NCI-H1092 (cell line): ENCODE measurements at places on chromosomes 2 and 18.
A peak's percentile ranks its signal among the peaks of the same experiment; 100 is the strongest.

DNA sequence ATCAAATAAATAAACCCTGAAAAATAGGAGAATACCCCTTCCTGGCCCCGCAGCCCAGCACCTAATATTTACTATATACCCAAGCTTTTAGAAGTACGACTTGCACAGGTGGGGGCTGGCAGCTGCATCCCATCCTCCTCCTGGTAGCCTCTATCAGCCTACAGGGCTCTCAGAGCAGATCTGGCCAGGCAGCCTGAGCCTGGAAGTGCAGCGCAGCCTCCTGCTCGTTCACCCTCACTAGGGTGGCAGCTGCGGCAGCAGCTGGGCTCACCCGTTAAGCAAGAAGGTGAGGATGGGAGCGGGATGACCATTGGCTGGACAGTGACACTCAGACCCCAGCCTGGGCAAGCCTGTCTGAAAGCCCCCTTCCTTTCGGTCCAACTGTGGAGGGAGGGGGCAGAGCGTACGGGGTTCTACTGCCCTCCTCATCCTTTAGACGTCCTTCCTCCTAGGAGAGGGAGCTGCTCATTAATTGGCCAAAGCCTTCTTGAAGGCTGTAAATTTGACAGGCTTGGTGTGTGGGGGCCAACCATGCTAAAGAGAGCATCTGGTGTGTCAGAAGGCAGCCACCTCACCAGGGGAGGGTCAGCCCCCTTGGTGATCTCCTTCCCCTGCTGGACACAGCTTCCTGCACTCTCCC, 23.3 kb downstream of the MPHOSPH10 start:
- no peak for DNase-seq

DNA sequence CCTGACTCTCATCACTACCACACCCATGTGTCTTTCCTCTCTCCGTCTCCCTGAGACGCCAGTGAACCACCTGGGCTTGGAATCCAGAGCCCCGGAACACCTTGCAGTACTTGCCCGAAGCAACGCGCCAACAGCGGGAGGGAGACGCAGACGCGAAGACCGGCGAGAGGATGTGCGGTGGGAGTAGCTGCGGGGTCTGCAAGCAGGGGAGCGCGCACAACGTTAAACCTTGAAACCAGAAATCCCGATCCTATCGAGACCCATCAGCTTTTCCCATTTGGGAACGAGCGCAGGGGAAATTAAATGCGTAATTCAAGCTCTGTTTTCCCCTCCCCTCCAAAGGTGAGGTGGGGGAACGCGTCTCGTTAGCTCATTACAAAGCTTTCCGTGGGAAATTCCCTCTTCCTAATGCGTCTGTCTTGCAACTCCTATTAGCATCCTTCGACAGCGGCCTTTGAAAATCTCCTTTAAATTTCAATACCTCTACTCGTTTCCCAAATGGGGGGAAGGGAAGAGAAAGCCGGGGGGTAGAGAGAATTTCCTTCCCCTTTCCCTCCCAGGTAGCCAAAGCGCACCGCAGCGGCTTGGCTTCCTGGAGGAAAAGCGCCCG, 421 bp upstream of the CNTNAP5 start:
- no peak for DNase-seq

- no peak for DNase-seq
Observed at GRCh38 chr2:164981217-164981990, 26.1 kb upstream of the SLC38A11 start.

DNA sequence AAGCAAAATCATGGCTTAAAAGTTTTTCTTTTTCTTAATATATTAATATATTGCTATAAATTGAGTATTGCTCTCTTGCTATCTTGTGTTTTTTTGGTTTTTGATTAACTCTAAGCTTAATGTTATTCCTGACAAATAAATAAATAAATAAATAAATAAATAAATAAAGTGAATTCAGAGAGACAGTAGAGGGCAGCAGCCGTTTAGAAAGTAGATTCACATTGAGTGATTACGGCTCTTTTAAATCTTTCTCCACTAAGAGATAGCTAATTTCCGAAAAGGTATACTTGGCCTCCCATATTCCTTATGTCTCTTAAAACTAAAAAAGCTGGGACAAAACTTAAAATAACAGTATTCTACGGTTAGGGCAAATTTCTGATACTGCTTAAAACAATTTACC, 34.3 kb downstream of the MSH2 start:
- no peak for DNase-seq

GRCh38 chr2:232456296-232457120, 555 bp downstream of the ALPI start:
- DNase-seq: no peak

GRCh38 chr2:181240844-181241243, 216.3 kb upstream of the ITGA4 start:
- DNase-seq: no peak

- DNase-seq: no peak
Observed at GRCh38 chr2:144592500-144593256, 72.8 kb upstream of the ZEB2 start.

- DNase-seq: peak; percentile 25
Observed at GRCh38 chr18:74856928-74857327, 259.3 kb downstream of the ZNF407 start.

DNA sequence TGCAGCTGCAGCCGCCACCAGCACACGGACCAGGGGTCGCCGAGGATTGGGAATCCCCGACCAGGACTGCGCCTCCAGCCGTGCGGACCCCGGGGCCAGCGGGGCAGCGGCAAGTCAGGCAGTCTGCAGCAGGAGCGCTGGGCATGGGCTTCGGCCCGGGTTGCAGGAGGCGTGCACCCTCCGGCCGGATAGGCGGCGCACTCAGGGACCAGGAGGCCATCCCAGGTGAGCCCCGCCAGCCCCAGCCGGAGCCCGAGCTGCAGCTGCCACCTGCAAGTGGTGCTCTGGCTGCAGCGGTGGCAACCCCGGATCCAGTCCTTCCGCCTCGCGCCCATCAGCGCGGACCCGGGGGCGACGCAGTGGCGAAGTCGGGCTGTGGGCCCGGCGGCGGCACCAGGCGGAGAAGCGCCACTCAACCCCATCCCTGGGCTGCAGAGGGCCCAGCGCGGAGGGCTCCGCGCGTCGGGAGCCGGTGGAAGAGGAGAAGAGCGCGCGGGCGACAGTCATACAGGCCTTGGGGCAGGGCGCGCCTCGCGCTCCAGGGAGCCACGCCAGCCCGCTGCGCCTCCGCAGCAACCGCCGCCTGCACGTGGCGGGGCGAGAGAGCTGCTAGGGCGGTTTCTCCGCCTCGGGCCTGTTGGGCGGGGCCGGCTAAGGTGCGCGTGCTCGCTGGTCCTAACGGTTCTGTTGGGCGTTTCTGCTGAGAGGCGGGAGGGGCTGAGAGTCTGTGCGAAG, 73.8 kb downstream of the RPIA start:
- DNase-seq: peak; percentile 52

DNA sequence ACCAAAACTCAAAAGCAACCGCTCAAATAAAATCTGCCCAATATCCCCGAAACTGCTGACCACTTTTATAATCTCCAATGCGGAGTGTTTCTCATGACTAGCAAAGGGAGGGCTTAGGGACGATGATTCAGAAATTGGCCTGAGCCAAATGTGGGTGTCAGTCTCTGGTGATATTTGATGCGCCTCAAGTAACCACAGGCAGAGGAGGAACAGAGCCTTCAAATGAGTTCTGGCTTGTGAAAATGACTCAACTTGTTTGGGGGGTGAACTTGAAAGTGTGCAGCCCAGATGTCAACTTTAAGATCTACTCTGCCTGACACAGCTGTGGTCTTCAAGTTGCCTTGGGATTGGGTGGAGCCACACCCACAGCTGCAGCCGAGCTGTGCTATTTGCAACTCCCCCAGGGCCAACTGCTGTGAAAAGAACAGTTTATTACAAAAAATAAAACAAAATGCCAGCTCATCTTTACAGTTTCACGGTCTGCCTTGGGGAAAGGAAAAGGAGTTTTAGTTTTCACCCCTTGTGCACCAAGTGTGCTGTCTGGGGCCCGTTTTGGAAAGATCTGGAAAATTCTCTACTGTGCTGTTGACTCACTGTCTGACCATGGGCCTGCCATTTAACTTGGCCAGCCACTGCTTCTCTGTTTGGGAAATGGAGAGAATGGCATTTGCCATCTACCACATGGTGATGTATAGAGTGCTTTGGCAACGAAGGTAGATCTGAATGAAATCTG, 222.1 kb downstream of the MTX2 start:
- no peak for DNase-seq

DNA sequence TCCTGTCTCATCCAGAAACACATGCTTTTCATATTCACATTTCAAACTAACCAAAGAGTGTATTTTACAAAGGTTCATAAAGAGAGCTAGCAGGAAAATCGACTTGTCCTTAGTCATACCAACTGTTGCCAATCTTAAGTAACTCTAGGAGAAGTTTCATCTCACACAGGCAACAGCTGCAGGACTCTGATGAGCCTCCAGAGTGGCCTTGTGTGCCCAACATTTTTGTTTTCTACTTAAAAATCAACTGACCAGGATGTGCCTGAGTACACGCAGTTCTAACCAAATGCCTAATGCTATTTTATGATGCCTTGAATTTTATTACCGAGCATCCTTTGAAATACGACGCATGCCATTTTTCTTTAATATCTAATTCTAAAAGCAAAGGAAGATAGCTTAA, 595.9 kb upstream of the LRRTM4 start:
- no peak for DNase-seq

DNA sequence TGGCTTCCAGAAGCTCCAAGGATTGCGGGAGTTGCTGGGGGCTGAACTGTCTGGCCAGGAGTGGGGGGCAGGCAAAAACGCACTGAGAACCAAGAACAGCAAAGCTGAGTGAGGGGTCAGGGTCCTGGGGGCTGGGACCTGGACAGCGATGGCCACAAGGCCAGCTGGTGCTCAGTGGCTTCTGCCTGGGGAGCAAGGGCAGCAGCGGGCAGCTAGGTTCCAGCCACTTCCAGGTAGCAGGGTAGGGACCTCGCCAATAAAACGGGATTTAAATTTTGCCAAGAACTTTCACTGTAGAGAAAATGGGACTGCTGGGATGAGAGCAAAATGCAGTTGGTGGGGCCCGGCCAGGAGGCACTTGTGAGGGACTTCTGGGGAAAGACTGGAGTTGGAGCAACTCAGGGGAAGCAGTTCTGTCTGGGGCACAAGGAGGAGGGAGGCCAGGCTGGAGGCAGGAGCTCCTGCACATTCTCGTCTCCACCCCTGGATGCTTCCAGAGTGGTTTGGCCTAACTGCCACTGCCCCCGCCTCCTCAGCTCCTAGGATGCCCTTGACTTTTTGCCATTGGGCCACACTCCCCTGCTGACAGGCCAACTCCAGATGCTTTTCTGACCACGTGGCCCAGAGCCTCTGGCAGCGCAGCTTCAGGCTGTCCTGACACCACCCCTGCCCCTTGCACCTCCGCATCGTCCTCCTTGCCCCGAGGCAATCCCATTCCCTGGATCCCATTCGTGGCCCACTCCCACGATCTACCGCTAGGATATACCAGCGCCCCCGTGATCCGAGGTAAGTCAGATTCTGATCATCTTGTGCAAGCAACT, 5.5 kb upstream of the CCDC74A start:
- DNase-seq: no peak

GRCh38 chr2:209872675-209873074, 101.0 kb downstream of the UNC80 start:
- no peak for DNase-seq

- no peak for DNase-seq
Observed at GRCh38 chr2:15772086-15772595, 168.2 kb upstream of the MYCN start.

- no peak for DNase-seq
Observed at GRCh38 chr18:48673853-48674721, 135.3 kb downstream of the CTIF start.

- no peak for DNase-seq
Observed at GRCh38 chr2:194621945-194622344, 1035.1 kb upstream of the SLC39A10 start.

DNA sequence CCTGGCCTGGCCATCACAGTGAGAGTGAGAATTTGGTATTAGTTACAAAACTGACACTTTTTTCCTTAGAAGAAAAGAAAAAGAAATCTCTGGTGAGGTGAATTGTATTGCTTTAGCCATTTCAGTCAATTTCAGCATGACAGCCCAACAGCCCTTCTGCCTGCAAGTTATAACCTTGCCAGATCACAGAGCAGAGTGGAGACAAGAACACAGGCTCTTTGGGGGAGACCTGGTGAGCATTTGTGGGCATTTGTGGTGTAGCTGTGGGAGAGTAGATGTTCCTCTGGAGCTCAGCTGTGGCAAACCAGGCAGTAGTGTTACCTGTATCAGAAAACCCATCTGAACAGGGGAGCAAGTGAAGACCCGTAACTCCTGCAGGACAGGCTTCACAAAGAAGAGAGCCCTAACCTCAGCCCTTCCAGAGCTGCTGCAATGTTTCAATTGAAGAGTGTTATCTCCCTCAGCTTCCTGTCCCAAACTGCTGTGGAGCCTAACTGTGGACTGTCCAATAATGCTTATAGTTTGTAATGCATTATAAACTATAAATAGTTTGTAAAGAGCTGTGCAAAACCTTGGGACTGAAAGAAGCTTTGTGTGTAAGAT, 22.8 kb upstream of the DLX1 start:
- no peak for DNase-seq

DNA sequence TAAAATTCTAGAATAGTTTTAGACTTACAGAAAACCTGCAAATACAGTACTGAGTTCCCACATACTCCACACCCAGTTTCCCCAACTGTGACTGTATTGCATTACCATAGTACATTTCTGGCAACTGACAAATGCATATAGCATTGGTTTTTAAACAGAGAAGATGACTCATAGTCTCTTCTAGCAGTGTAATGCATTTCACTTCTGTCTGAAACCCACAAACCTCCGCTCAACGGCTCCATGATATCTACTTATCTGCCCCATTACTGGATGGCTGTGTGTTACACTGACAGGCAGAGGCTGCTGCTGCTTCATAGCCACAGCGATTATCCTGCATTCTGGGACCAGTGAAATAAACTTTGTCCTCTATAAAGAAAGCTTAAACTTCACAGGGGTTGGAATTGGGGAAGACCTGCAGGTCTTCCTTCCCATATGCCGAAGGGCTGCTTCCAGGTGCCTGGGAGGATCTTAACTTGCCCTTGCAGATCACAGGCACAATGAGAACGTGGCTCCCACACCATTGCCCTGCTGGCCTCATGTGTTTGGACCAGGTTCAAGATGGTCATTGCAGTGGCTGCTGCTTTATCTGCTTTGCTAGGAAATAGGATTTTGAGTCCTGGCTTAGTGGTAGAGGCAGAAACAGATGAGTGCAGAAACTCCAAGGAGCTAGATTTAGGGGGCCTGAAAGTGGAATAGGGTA, 742.6 kb upstream of the HS6ST1 start:
- DNase-seq: no peak

DNA sequence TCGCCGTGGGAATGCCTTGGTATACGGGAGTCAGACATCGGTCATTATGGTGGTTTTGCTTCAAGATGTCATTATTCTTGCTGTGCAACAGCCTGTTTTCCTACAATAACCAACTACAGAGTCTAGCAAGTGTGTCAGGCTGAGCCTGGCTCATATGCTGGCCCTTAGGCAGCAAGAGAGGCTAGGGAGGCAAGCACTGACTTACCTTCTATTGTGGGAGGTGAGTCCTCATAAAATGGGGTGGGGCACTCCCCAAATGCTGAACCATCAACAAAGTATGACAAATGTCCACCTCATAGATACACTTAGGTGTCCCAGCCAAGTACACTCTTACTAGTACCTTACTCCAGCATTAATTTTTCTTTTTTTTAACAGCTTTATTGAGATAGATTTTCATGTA, 77.0 kb upstream of the ATL2 start:
- no peak for DNase-seq
